ENCODE measurements at places on chromosomes 16 and 17.

DNA sequence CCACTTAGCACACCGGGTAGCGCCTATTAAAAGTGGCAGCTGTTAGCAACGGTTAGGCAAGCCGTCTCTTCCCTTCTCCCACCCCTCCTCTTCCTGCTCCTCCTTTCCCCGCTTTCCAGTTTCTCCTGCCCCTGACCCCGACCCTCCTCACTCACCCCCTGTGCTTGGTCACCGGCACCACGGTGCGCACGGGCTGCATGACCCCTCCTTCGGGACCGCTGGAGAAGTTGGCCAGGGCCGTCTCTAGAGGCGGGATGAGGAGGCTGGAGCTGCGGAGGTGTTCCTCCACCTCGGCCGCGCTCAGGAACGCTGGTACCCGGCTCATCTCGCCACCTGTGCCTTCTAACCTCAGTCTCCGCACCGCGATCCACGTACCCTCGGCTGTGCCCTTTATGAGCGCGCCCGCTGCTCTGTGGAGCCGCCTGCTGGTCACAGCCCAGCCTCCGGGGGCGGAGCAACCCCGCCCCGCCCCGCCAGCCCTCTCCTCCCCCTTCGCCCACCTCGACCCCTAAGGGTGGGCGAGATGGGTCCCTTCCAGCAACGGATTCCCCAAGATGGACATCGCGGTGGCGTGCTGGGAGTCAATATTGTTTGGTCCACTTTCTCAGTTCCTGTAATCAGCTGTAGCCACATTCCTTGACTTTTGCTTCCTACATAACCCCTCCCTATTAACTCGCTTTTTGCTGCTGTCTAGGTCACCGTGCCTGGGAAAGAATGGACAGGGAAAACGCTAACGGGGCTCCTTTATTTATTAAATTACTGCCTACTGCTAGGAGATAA lies at the start of gene CRYM:
Gene CRYM (minus strand): TSS at position 364 of the 780 bp plus-strand sequence. CDS start 39 bp downstream, at position 325.
- DNase-seq = peak; percentile 24

DNA sequence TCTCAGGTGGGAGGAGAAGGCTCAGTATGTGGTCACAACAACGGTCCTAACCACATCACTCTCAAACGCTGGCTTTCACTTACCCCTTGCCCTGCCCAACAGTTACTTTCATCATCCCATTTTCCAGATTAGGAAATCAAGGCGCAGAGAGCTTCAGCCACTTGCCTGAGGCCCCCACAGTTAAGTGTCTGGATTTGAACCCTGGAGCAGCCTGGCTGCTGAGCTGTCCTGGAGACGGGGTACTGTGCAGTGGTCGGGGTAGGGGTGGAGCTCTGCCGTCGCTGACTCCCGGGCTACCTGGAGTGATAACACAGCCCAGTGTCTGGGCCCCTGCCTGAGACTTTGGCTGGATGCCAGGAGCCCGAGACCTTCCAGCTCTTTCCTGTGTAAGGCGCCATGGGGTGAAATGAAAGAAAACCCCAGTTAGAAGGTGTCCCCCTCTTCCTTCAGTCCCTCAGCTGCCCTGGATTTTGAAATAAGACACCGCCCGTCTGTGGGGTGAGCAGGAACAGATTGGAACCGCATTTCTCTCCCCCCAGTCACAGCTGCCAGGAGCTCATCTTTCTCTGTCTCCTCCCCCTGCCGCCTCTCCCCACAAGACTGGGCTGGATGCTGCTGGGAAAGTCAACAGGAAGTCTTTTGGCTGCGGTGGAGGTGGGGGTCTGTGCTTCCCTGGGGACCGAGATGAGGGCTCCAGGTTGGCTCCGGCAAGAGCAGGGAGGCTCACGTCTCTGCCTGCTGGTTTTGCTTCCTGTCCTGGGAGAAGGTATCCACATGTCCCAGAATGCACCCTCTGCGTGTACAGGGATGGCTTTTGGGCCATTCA lies 280.2 kb downstream of the SEC14L1 start:
- peak; percentile 82 for DNase-seq

GRCh38 chr17:28151001-28151400 lies 108.5 kb downstream of the NLK start:
- DNase-seq = no peak

DNA sequence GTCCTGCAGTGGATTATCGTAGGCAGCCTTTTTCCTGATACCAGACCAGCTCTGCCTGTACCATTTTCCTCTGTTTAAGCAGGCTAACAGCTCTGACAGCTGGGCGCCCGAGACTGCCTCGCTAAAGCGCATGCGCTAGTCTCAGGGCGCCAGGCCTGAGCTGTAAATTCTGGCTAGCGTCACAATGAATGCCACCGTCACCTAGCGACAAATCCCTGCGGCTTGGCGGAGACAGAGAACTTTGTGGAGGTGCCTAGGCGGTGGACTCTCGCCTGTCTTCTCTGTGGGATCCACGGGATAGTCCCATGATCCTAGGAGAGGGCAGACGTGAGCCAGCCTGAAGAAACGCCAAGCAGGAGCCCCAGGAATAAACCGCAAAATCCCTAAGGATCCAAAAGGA lies 573.9 kb downstream of the KCNJ18 start:
- no peak for DNase-seq

GRCh38 chr17:83194761-83195329 lies 115.4 kb downstream of the METRNL start:
- no peak for DNase-seq

GRCh38 chr17:36657763-36658490 lies 56.5 kb downstream of the MRM1 start:
- no peak for DNase-seq

- no peak for DNase-seq
These were observed 16.7 kb downstream of the ASGR2 start for GRCh38 chr17:7097940-7098339.

DNA sequence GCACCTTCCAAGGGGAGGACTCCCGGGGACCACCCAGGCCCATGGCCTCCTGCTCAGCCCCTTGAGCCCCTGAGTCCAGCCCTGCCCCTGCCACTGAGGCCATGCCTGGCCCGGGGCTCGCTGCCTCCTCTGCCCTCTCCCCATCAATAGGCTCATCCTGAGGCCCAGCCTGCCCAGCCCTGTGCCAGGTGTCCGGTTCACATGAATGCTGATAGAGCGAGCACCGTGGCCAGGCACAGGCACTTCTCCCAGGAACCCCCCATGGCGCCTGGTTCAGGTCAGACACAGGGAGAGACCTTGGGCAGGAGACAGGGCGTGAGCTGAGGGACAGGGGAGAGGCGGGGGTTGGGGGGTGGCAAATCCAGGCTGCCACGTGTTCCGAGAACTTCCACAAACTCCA lies 2.8 kb upstream of the PVALEF start:
- DNase-seq = no peak

DNA sequence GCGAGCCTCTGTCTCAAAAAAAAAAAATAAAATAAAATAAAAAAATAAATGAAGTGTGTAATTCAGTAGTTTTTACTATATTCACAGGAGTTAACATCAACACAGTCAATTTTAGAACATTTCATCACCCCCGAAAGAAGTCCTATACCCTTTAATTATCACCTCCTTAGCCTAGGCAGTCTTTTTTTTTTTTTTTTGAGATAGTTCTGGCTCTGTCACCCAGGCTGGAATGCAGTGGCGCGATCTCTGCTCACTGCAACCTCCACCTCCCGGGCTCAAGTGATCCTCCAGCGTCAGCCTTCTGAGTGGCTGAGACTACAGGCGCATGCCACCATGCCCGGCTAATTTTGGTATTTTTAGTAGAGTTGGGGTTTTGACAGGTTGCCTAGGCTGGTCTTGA lies 150.7 kb downstream of the SNX29 start:
- DNase-seq = no peak

DNA sequence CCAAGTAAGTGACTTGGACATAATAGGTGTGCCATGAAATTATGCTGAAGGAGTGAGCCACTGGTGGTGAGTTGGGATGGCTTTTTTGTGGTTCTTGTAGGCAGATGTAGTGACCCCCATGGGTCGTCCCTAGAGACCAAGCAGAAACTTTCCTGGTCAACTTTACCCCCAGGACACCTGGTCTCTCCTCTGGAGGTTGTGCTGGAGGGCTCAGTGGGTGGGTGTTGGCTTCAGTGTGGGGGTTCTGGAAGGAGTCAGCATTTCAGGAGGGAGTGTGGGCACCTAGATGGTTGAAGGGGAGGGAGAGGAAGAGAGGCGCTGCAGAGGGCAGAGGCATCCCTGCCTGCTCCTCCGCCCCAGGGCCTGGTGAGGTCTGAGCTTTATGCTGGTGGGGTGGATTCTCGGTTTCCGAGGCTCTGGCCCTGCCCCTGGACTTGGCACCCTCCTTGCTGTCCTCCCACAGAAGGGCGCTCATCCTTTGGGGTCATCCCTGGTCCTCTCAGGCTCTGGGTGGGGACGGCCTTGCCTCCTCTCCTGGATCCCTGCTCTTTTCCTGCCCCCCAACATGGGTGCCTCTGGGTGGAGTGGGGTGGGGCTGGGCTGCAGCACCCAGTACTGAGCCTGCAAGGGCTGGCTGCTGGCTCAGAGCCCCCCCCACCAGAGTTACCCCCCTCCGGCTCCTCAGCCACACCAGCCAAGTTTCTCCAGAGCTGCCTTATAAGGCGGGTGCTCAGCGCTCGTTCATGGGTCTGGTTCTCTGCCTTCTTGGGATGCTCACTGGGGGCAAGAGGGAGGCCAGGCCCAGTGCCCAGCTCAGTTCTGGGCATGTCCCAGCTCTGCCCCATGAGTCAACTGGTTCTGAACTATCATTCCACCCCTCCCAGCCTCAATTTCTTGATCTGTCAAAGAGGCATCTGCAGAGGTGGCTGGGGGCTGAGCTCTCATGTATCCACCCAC lies 266.8 kb downstream of the SEC14L1 start:
- DNase-seq = no peak

DNA sequence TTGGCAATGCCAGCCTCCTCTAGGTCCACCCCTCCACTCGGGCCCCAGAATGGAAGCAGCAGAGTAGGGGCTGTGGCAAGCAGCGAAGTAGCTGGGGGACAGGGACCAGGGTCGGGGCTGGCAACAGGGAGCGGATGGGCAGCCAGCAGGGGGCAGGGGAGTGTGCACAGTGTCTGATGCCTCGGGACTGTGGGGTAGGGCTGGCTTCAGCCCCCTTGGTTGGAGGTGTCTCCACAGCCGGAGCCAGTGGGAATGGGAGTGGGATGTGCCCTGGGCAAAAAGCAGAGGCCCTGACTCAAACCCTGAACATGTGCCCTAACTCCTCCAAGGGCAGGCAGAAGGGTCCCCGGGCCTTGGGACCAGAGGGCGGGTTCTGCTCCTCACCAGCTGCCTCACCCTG lies 18.5 kb upstream of the ARHGAP27 start:
- DNase-seq = no peak

- DNase-seq = no peak
These were observed 1026.4 kb downstream of the KCNJ18 start for GRCh38 chr17:22718689-22719088.

DNA sequence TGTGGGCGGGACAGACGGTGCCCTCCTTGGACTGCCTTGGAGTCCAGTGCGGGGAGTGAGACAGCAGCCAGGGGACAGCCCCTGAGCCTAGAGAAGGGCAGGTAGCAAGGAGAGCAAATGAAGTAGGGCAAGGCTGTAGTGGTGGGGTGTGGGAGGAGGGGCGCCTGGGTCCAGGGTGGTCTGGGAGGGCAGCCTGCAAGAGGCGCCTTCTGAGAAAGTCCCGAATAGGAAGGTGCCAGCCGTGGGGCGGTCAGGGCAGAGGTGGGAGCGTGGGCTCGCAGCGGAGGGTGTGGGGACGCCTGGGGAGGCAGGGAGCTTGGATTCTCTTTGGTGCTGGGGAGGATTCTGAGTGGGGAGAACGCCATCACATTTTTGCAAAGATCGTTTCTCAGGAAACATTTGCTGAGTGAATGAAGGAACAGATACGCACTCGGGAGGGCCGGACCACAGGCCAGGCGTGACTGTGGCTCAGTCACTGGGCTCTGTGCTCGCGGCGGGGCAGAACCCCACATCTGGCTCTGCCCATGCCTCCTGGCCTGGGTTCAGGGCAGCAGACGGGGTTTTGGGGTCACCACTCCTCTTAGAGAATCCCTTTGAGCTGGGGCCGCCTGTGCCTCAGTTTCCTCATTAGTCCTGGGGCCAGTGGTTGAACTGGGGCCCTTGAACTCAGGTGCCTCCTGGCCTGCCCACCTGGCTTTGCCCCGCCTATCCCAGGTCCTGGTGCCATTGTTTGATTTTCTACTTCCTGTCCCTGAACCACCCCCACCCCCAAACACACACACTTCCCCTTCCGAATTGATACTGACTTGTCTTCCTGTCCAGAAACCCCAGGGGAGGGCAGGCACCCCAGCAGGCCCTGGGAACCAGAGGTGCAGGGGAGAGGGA lies 4.2 kb downstream of the SNN start:
- no peak for DNase-seq

DNA sequence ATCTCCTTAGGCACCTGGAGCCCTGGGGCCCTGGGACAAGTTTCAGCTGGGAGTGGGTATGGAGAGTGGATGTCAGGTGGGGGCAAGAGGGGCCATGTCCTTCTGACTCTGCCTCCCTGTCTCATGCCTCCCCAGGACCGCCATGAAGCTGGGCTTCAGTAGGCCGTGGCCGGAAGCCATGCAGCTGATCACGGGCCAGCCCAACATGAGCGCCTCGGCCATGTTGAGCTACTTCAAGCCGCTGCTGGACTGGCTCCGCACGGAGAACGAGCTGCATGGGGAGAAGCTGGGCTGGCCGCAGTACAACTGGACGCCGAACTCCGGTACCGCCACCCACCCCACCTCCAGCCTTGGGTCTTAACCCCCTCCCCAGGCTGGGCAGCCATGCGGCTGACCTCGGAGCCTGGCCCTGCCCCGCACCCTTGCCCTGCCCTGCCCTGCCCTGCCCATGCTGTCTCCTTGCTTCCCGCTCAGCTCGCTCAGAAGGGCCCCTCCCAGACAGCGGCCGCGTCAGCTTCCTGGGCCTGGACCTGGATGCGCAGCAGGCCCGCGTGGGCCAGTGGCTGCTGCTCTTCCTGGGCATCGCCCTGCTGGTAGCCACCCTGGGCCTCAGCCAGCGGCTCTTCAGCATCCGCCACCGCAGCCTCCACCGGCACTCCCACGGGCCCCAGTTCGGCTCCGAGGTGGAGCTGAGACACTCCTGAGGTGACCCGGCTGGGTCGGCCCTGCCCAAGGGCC lies 20.0 kb downstream of the ACE start:
- no peak for DNase-seq

GRCh38 chr16:78515421-78515820 lies 416.0 kb downstream of the WWOX start:
- DNase-seq = no peak

- DNase-seq = no peak
These were observed 6.7 kb upstream of the WFIKKN2 start for GRCh38 chr17:50828508-50829170.

DNA sequence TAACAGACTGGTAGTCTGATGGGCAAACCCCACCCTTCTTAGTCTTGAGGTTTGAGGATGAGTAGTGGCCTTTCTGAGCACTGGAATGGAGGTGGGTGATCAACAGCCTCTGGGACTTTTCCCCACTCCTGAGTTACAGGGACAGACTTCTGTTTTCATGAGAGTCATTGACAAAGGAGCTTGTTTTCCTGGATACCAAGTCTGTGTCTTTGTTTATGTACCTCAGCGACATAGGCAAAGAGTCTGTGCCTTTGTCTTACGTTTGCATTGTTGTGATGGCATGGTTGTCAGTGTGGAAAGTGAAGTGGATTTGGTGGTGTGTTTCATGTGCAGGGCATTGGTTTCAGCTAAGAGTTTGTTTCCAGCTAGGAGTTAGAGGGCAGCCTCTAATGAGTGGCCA lies 17.5 kb downstream of the EPN2 start:
- no peak for DNase-seq
